Anterior cingulate cortex (tissue), 58 donors: ENCODE measurements at places on chromosomes 5 and 9.

GRCh38 chr9:124794902-124795491 is 18.1 kb downstream of the OLFML2A start:
- no peak for DNase-seq

GRCh38 chr9:124280176-124280691 is 22.5 kb downstream of the NEK6 start:
- DNase-seq: no peak

DNA sequence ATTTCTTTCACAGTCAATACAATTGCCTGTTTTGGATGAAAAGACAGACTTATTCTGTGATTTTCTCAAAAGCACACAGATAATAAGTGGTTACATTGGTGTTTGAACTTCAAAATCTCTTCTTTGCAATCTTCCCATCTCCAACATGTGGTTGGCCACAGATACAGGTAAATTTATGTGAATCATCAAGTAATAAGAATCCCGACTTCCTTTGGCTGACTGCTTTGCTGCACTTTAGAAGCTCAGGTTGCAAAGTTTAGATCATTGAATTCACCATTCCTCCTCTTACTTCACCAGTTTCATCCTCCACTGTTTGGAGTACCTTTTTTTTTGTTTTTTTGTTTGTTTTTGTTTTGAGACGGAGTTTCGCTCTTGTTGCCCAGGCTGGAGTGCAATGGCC is 56.5 kb upstream of the ADRB2 start:
- no peak for DNase-seq

DNA sequence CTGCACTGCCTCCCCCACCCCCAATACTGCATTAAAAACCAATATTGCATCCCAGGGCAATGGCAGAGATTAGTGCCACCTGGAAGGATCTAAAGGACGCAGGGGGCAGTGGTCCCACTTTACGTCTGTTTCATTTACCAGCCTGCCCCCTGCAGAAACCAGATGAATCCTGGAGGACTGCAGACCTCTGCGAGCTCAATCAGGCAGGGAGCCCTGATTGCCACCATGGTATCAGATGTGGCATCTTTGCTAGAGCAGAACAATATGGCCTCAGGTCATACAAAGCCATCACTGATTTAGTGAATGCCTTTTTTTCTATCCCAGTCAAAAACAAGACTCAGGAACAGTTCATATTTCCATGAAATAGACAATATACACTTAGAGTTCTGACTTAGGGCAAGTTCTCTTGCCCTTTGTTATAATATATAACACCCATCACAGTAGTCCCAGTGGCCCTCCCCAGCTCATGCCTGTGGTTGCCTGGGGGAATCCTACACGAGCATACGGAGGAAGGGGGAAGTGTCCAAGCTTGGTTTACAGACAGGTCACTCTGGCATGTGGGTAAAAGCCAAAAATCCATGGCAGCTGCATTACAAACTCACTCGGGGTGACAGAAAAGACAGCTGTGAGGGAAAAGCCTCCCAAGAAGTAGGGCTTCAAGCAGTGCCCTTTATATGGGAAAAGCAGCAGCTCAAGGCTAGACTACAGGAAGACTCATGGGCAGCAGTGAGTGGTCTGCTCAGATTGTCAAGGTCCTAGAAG is 85.1 kb downstream of the MED27 start:
- no peak for DNase-seq

DNA sequence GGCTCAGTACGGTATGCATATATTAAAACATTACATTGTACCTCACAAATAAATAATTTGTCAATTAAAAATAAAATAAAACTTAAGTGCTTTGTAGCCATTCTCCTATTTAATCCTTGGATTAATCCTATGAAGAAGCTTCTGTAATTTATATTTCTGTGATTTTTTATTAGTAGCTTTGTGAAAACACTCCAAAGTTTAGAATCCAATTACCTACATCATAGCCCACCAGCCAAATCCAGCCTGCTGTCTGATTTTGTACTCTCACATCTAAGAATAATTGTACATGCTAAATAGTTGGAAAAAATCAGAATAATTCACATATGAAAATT is 10.4 kb downstream of the MED7 start:
- no peak for DNase-seq

DNA sequence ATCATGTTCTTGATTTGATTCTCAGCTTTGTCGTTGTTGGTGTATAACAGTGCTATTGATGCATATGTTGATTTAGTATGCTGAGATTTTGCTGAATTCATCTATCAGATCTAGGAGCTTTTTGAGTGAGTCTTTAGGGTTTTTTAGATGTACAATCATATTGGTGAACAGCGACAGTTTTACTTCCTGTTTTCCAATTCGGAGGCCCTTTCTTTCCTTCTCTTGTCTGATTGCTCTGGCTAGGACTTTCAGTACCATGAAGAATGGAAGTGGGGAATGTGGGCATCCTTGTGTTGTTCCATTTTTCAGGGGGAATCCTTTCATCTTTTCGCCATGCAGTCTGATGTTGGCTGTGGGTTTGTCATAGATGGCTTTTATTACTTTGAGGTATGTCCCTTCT is 100.4 kb downstream of the SGCD start:
- DNase-seq: no peak

GRCh38 chr9:136193127-136193890 is 11.6 kb downstream of the LHX3 start:
- DNase-seq: no peak

GRCh38 chr9:94681508-94681907 is 42.2 kb upstream of the FBP1 start:
- DNase-seq: no peak

- DNase-seq: no peak
These were observed 126.6 kb downstream of the ZNF354C start for GRCh38 chr5:179186801-179187200.

GRCh38 chr5:175517824-175518450 is 39.6 kb downstream of the SFXN1 start:
- peak; percentile 18 for DNase-seq

GRCh38 chr5:17182494-17182893 is 34.9 kb upstream of the BASP1 start:
- DNase-seq: no peak

GRCh38 chr5:137342764-137343163 is 156.4 kb downstream of the SPOCK1 start:
- DNase-seq: no peak

GRCh38 chr5:64742821-64743220 is 25.7 kb downstream of the SREK1IP1 start:
- no peak for DNase-seq

DNA sequence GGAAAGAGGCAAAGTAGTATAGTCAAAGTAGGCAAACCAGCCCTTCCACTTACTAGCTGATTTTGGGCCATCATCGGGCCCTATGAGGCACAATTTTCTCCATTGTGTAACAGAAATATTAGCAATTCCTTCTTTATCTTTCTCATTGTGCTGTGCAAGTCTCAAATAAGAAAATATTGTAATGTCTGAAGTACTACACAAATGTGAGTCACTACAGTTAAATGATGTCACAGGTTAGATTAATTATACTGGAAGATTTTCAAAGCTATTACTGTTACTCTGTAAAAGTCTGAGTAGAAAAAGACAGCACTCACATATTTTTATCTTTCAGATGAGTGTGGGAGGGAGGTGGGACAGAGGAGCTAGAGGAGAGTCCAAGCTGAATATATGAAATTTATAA is 12.4 kb upstream of the TMC1 start:
- DNase-seq: no peak

DNA sequence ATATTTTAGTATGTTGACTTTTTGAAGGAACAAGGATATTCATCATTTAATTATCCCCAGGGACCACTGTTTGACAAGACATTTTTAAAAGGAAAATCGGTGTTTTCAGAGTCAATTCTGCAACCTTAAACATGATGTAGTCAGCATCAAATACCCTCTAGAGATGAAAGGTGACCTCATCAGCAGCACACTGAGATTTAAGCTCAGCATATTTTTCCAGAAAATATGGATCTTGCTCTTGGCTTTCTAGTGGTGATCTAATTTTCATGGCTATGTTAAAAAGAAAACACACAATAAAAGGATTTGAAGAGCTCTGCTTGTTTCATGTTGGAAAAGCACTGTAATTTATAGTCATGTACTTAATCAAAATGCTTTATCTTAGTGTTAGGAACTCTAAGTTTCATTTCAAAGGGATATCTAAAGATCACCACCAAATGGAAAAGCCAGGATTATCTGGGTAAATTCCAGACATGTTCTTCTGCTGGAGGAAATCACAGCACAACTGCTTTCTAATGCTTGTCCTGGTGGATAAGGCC is 487.2 kb downstream of the ENC1 start:
- no peak for DNase-seq

DNA sequence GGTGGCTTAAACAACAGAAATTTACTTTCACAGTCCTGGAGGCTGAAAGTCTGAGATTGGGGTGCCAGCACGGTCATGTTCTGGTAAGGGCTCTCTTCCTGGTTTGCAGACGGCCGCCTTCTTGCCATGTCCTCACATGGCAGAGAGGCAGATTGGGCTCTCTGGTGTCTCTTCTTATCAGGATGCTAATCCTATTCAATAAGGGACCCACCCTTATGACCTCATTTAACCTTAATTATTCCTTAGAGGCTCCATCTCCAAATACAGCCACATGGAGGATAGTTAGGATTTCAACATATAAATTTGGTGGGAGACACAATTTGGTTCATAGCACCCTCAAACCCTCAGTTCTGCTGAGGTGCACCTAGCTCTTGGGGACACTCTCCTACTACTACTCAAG is 180.4 kb downstream of the DAB2IP start:
- no peak for DNase-seq

- DNase-seq: no peak
These were observed 129.7 kb upstream of the PCA3 start for GRCh38 chr9:76634356-76635054.
